ENCODE measurements at places on chromosomes 2 and 18. TPM values are rescaled to one million over a fixed set of nuclear protein-coding genes. Genes with fewer than 3 reads are reported as not detected.

DCDC2C gene
- total RNA-seq: not detected

GRCh38 chr18:54444319-54444914 lies 86.7 kb downstream of the C18orf54 start:
- H3K27ac ChIP-seq: no peak overlapping the region
- no peaks in the 10 kb centered on the region for H3K4me1 ChIP-seq
- no peaks in the 10 kb centered on the region for H3K36me3 ChIP-seq

GRCh38 chr2:200404615-200405014 lies 98.1 kb downstream of the SPATS2L start:
- no peak for DNase-seq
- H3K4me1 ChIP-seq: peaks cover 41% of the 10 kb centered on the region
- no peak overlapping the region for H3K4me3 ChIP-seq
- H3K36me3 ChIP-seq: peaks cover 2% of the 10 kb centered on the region
- no peaks in the 10 kb centered on the region for H3K27me3 ChIP-seq
- no peak overlapping the region for H3K27ac ChIP-seq

MOCOS gene
- 0.22 TPM for total RNA-seq

DNA sequence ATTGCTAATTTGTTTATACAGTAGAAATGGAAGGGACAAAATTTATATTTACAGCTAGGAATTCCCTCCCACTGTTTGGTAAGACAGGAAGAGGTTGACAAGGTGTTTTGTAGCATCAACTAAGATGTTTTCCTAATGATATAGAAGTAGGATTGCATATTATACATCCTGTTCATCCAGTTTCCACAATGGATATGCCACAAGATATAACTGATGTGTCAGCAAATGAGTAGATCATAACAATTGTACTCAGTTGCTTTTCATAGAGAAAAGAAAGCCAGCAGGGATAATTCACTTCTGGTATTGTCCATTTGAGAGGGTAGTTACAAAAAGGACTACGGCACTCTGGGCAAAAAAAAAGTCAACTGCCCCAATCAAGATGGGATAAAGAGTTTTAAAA lies 102.7 kb downstream of the CALCRL start:
- no peaks in the 10 kb centered on the region for H3K36me3 ChIP-seq
- H3K27ac ChIP-seq: no peak overlapping the region
- H3K4me1 ChIP-seq: no peaks in the 10 kb centered on the region
- H3K4me3 ChIP-seq: no peak overlapping the region

All from activated T-cell treated with anti-CD3 and anti-CD28 coated beads, Interleukin-2, amount 50 U/mL, for 72 hours (primary cell).